ENCODE measurements at places on chromosomes 1 and 21.

DNA sequence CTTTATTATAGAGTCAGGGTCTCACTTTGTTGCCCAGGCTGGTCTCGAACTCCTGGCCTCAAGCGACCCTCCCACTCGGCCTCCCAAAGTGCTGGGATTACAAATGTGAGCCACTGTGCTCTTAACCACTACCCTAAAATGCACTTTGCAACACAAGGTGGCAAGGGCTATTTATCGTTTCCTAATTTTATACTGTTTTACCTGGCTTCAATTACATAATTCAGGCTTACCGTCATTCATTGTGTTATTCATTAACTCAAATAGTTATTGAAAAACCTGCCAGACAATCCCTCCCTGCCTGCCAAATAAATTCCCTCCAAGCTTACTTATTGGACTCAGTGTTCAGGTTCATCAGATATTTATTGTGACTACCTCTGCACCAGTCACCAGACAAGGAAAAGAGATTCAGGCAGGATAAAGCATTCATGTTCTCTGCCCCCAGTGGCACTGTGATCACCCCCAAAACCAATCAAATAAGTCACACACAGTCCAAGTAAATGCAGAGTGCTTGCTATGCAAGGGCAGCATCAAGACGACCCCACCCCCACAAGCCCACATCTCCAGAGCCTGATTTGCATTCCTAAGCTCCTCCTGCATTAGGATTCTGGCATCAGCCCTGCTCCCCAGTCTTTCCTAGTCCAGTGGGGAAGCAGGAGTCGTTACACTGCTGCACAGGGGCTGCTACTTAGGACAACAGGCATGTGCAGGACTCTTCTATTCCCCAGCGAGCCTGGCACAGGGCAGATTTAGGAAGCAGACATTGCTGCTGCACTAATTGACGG lies 8.1 kb downstream of the PAQR7 start:
- DNase-seq, result no peak

DNA sequence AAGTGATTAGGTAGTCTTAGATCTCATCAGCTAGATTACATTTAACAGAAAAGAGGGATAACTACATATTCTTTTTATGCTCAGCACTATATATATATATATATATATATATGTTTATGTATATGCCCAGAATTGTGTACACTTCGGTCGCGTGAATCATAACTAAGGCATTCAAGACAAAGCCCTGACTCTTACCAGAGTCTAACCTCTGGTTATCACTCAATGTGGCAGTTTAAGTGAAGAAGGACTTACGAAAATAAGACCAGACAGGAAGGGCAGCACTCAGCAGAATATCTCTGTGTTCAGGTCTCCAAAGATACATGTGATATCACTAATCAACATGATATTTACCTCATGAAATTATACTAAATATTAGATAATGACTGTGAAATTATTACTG lies 1326.7 kb downstream of the MRPL39 start:
- DNase-seq, result no peak

GRCh38 chr1:160731990-160732389 lies 7.1 kb upstream of the SLAMF7 start:
- no peak for DNase-seq

- DNase-seq, result no peak
These were observed 61.4 kb downstream of the SLC35F3 start for GRCh38 chr1:233965856-233966255.

DNA sequence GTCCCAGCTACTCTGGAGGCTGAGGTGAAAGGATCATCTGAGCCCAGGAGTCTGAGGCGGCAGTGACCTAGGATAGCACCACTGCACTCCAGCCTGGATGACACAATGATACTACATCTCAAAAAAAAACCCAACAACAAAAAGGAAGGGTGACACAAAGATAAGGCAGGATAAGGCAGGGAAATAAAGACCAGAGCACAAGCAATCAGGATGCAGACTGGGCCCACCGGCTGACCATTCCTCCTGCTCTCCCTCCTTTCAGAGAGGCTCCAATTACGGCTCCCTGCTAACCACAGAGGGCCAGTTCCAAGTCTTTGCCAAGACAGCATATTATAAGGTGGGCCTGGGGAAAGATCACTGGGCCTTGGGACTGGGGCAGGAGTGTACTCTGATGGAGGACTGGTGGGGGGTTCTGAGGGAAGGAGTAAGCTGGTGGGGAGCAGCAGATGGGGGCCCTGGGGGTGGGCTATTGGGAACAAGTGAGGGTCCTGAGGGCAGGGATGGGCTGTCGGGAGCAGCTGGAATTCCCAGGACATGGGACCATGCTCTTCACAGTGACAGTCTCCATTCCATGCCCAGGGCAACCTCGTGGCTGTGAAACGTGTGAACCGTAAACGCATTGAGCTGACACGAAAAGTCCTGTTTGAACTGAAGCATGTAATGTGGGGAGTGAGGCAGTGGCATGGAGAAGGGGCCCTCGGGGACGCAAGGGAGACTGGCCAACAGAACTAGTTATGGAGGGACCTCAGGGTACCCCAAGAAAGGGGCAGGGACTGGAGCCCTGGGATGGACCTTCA lies 7.3 kb downstream of the NPR1 start:
- no peak for DNase-seq

DNA sequence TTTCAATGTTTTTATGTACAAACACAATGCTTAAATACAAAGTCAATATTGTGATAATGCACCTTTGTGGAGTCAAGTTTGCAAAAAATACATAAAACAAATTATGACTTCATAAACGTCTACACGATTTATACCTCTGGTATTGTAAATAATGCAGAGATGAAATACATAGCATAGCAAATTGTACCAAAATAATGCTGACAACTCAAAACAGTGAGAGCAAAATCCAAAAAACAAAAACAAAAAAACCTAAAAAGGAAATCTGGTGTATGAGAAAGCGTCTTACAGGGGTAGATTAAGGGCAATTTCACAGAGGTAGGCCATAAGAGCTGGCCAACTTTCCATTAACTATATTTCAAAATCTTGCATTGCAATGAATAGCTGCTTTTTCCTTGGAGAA lies 161.5 kb upstream of the LRRC7 start:
- no peak for DNase-seq

DNA sequence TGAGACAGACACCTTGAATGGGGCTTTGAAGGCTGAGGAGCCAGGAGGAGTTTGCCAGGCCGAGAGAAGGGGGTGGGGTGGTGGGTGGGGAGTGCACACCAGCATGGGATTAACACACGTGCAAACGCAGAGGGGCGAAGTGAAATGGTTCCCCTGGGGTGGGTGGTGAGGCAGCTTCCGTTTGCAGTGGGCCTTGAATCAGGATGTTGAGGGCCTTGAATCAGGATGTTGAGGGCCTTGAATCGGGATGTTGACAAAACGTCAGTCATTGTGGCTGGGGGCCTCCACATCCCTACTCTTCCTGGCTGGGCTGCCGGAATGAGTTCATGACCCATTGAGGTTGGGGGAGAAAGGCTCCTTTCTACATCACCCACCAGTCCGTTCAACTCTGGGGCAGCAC lies 16.6 kb downstream of the LDLRAP1 start:
- DNase-seq, result no peak

DNA sequence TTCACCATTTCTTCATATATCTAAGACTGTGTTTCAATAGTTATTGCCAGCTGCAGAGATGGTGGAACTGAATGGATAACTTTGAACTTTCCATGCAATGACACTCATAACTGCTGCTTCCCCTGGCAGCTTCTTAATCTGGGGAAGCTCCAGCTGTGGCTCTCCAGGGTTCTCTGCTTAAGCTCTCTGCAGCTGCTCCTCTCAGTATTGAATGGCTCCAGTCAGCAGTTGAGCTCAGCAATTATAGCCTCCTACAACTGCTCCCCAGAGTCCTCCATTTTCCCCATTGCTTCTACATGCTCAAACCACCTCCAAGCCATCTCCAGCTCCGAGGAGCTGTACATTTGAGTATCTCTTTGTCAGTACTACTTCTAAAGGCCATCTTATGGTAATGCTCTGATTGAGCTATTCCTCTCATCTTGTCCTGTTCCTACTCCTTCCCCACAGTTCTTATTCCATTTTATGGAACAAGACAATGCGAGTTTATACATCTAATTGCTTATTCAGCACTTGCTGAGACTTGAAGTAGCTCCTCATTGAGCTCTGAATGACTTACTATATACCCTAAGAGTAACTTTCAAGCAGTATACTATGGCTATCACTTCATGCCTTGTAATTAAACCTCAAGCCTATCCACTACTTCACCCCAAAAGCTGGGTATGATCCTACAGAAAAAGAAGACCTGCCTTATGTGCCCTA lies 362.4 kb downstream of the NEGR1 start:
- DNase-seq, result no peak

GRCh38 chr21:39029900-39030884 lies 153.1 kb downstream of the PSMG1 start:
- no peak for DNase-seq

- no peak for DNase-seq
These were observed 7.6 kb upstream of the CTTNBP2NL start for GRCh38 chr1:112388436-112388835.

DNA sequence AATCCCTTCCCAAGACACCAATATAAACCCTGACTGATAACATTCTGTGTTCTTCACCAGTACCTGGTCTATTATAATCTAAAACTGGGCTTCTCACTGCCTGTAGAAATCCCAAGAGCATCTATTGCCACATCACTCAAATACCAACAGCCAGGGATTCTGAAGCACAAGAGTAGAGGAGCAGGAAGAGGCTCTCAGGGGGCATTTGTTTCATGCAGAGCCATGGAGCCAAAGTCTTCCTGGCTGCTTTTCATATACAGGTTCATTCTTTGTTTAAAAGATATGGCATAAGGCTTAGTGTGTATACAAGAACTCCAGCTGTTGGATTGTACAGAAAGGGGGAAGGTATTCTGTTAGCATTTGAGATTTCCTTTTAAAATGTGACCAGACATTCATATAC lies 38.2 kb upstream of the USH2A start:
- DNase-seq, result no peak

- no peak for DNase-seq
These were observed 20.2 kb upstream of the FAM76A start for GRCh38 chr1:27705545-27705944.

DNA sequence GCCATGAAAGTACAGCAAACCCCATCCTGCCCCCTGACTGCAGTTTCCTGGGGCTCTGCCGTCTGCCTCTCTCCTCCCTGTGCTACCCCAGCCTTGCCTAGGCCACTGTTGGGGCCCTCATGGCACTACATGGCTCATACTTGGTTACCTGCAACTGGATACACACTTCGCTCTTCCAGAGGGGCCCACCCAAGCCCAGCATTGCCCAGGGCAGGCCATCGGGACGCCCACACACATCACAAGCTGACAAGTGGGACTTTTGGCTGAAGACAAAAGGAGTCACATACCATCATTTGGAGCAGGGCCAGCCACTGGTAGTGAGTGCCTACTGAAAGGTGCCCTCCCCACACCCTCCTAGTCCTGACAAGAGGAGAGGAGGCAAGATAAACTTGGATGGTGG lies 82.8 kb downstream of the CD247 start:
- DNase-seq, result peak; percentile 20

DNA sequence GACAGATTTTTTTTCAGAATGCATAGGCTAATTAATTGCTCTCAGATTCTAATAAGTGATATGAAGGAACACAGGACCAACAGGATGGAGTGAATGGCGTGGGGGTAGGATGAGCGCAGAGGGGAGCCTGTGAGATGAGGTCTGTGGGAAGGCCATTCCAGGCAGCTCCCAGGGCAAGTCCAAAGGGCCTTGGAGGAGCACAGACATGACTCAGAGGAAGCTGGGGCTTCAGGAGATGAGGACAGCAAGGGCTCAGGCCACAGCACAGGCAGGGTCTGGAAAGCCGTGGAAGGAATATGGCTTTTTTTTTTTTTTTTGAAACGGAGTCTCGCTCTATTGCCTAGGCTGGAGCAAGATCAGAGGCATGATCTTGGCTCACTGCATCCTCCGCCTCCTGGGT lies 35.1 kb downstream of the FMN2 start:
- DNase-seq, result no peak

DNA sequence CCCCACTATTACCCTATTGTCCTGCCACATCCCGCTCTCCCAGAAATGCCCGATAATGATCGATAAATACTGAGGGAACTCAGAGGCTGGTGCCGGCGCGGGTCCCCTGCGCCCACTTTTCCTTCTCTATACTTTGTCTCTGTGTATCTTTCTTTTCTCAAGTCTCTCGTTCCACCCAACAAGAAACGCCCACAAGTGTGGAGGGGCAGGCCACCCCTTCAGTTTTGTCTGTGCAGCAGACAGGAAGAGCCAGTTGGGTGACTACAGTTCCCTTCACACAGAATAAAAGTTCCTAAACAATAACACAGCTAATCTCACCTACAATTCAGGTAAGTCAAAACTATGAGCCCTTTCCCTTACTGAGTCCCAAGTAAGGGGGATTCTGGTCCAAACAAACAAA lies 423.7 kb downstream of the SMYD3 start:
- DNase-seq, result no peak

DNA sequence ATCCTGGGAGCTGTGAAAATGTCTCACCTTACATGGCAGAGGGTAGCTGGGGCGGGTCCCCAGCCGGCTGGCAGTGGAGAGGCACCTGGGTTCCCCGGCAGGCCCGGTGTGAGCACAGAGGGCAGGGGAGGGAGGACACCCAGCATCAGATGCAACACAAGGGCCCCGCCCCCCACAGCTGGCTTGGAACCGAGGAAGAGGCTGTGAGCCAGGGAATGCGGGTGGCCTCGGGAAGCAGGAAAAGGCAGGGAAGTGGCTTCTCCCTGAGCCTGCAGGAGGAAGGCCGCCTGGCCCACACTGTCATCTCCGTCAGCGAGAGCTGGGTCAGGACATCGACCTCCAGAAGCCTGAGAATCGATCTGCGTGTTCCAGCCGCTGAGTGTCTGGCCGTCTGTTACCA lies 87.3 kb downstream of the SIK1 start:
- DNase-seq, result no peak

DNA sequence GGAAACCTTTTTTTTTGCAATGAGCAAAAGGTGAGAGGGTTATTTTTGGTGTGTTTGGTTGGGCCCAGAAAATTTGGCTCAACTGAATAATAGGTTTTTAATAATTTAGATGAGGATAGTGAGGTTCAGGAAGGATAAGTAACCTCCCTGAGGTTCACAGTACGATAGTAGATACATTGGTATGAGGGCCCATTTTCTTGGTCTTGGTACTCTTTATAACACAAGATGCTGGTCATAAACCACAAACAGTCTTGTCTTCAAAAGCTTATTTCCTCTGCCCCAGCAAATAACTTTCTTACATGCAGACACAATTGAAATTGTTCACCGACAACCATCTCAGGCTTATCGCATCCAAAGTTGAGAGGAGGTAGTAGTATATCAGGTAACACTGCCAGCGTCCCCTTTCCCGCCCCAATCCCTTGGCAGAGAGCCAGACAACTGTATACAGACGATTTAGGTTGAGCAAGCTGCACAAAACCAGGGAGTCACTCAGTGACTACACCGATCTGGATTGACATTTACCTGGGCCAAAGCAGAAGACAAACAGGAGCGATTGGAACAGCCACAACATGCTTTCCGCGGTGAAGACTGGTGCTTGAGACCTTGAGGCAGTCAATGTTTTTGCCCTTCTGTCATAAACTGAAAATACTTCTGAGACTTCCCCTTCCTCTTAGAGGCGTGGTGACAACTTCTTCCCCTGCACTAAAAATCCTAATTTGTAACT lies at the start of gene SLAMF6:
TSS of gene SLAMF6 (minus strand) at position 634 of the 724 bp plus-strand sequence. CDS start at position 571, 63 bp downstream.
- DNase-seq, result peak; percentile 57
